ENCODE measurements at places on chromosomes 1 and 21.

DNA sequence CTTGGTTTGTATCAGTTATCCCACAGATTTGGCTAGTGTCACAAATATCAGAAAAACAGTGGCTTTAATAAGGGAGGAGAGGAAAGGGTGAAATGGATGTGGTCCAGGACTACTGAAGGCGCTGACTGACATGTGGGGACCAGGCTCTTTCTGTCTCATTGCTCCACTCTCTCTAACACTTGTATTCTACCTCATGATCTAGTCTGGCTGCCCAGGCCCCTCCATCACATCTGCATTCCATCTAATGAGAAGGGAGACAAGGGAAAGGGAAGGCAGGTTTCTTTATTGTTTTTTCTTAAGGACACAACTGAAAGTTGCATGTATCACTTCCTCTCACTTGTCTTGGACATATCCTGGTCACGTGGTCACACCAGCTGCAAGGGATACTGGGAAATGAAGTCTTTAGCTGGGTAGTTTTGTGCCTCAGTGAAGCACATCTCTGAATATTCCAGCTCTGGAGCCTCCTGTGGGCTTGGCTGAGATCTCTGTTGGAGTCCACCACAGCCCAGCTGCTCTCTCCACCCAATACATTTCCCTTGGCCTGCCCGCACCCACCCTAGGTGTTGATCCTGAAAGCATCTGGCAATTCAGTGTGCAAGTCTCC lies 42.0 kb upstream of the PADI2 start:
- no peak for DNase-seq

DNA sequence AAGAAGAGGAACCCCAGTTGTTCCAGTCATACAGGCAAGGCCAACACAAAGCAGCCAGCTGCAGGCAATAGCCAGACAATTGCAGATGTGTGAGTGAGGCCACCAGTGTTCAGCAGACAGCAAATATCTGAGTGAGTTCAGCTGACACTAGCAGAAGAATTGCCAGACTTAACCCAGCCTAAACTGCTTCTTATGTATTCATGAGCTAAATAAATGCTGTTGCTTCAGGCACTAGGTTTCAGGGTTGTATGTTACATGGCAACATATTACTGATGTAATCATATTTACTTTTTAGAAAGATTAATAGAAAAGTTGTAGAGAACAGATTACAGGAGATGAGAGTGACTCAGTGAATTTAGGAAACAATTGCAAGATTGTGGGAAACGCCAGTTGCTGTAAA lies 129.8 kb upstream of the CHODL start:
- DNase-seq: no peak

DNA sequence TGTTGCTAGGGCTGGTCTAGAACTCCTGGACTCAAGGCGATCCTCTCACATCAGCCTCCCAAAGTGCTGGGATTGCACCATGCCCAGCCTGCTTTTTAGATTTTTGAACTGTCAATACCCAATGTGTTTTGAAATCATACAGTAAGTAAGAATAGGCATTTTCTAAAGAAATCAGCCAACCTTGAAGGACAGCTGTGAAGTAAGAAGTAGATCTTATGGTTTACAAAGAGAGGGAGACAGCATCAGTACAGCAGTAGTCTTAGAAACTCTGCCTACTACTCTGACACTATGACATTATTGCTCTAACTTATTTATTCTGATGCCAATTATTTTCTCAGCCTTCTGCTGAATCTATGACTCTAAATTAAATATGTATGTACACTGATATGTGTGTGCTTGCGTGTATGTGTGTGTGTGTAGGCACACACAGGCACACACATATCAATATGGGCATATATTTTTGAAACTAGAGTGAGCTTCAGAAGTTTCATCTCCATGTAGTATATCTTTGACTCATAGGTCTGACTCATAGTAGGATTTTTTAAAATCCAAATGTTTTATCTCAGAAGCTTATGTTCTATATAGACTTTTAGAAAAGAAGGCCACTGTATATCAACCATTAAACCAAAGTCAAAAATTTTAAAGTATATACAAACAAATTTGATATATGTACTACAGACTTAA lies 140.4 kb downstream of the COL24A1 start:
- DNase-seq: no peak

- DNase-seq: no peak
Observed at GRCh38 chr1:231107600-231108326, 54.1 kb upstream of the TRIM67 start.

GRCh38 chr21:19692231-19692630 lies 1288.6 kb upstream of the TMPRSS15 start:
- DNase-seq: no peak

DNA sequence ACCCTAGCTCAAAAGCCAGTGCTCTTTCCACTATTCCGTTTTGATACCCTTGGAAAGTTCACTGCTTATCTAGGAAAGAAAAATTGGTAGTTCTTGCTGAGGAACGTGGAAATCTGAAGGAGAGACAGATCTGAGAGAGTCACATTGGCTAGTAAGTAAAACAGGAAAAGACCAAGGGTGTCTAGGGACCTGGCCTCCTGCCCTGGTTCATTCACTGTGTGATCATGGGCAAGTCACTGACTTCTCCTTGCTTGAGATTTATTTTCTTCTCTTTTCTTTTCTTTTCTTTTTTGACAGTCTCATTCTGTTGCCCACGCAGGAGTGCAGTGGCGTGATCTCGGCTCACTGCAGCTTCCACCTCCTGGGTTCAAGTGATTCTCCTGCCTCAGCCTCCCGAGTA lies 90.8 kb downstream of the NFIA start:
- no peak for DNase-seq

DNA sequence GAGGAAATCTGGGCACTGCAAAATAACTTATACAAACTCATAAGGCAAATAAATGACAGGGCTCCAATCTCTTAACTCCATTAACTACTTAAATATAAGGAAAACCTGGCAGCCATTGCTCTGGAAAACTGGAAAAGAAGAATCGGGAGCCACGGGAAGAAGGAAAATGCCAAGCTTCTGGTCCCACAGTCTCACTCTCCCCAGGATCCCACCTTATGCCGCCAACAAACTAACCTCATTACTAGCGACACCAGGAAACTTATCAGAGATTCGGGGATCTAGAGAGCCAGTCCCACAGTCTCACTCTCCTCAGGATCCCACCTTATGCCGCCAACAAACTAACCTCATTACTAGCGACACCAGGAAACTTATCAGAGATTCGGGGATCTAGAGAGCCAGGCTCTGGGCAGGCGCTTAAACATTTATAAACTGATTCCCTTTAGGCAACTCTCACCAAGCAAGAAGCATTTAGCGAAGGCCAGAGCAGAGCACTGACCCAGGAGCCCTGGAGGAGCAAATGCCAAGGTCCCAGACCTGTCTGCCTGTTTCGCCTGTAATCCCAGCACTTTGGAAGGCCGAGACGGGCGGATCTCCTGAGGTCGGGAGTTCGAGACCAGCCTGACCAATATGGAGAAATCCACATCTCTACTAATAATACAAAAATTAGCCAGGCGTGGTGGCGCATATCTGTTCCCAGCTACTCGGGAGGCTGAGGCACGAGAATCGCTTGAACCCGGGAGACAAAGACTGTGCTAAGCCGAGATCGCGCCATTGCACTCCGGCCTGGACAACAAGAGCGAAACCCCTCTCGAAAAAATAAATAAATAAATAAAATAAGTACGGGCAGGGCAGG lies 720 bp downstream of the PSMB2 start:
- DNase-seq: no peak

DNA sequence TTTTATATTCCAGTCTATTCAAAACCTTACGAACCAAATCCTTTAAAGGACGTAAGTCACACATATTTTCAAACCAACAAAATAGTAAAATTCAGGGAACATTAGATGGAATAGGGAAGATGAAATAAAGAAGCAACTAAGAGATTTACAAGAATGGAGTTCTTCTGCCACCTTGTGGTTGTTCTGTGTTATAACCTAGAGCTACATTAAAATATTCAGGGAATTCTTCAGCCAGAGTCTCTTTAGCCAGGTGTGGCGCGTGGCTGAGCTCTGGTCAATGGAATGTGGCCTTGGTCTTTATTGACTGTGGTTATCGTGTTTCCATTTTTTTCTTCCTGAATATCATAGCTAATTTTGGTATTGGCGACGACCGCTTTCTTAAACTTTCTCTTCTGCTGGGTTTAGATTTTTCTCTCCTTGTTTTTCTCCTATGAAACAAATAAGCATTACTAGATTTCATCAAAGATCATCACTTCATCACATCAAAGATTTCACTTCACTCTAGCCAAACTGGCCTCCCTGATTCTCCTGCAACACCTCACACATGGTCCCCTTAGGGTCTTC lies 221.3 kb downstream of the MRPL39 start:
- no peak for DNase-seq

DNA sequence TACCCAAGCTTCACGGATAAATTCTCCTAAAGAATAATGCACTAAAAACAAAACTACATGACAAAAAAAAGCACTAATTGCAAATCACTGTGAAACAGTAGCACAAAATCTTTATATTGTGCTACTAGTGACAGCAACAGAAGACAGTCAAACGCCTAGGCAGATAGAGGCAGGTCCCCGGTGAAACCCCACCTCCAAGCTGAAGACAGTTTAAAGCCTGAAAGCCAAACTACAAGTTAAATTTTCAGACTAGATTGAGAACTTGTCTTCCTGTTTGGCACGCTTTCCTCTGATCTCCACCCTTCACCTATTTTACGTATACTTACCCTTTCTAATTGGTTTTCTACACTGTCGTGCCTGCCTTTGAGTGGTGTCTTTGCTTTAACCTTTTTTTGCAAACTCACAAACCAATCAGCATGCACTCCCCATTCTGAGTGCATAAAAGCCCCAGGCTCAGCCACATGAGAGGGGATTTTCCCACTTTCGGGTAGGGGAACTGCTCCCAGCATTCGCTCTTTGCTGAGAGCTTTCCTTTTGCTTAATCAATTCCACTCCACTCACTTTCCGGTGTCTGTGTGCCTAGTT lies 3.6 kb upstream of the BACH1 start:
- DNase-seq: no peak

DNA sequence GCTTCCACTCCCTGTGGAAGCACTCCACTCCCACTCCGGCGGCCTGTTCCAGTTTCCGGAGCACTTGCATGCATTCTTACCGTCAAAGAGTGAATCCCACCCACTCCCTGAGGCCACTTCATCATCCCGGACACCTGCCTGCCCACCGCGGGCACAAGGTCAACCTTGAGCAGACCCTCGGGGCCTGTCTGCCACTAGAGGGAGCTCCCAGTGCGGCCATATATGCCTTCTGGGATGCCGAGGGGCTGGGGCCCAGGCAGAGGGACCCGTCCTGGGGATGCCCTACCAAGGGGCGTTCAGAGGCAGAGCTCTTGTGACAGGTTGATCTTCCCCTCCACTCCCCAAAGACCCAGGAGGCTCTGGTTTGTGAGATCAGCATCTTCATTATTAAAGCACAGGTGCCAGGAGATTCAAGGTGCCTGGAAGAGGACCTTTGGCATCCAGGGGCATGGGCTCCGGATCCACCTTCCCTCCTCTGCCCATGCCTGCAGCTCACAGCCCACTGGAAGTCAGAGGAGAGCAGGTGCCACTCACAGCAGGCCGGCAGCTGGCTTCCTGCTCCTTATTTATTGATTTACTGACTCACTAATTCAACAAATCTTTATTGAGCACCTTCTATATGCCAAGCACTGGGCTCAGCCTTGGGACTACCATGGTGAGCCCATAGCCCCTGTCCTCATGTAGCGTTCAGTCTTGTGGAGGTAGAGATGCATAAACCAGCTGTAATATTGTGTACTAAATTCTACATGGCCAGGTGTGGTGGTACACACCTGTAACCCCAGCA lies 47.3 kb downstream of the UBIAD1 start:
- DNase-seq: no peak

GRCh38 chr1:68140536-68140935 lies 90.1 kb upstream of the DIRAS3 start:
- no peak for DNase-seq

DNA sequence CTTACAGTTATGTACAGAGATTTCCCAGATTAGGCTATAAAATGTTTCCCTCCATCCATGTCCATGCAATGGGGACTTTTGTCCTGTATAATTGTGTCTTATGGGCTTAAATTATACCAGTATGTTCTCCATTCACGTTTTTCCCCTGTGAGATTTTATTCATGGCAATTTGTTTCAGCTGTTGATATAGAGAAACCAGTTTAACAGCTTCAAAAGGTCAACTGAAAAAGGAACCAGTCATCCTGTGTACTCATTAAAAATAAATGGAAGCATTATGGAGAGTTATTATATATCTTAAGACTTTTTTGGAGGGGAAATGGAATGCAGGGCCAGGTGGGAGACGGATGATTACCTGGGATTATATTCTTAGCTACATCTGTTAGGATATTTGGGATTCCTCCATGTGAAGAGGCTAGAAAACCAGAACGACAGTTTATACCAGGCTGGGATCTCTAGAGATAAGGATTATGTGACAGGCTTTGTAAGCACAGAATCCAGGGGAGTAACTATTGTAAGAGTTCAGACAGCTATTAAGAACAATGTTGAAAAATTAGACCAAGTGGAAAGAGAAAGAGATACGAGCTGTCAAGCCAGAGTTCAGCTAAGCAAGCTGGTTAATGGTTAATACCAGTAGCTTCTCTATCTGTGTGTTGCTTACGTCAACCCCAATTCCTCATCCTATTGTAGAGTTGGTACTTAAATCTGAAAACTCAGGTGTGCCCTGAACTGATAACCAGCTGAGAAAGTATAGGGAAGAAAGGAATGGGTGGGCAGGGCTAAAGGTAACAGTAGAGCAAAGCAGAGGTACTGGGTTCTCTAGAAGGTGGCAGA lies 12.4 kb upstream of the ZNF697 start:
- DNase-seq: no peak

GRCh38 chr21:44803651-44804050 lies 2.0 kb upstream of the UBE2G2 start:
- DNase-seq: no peak
